ENCODE measurements at places on chromosomes 5 and 9.
A peak's percentile ranks its signal among the peaks of the same experiment; 100 is the strongest.

GRCh38 chr9:110126499-110126941, 81.4 kb downstream of the C9orf152 start:
- no peak for DNase-seq

- no peak for DNase-seq
These were observed 124.7 kb upstream of the TBC1D2 start for GRCh38 chr9:98380065-98380681.

DNA sequence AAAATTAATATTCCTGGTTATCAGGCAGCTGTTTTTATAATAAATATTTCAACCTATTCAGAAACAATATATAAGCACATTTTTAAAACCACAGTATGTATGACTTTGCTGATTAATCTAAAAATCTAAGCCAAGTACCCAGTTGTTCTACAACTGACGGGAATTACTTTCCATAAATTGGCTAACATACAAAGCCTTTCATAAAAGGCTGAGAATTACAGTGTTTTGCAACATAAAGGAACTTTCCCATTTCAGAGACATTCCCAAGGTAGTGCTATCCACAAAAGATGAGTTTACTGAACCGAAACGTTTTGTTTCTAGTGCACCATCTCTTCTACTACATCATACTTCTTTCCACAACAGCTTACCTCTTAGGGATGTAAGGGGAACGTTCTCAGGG, 7.2 kb downstream of the RNF145 start:
- no peak for DNase-seq

GRCh38 chr5:5688194-5688924, 265.9 kb downstream of the ICE1 start:
- no peak for DNase-seq

- DNase-seq, result peak; percentile 36
These were observed 2.5 kb downstream of the IL7R start for GRCh38 chr5:35859101-35859661.

DNA sequence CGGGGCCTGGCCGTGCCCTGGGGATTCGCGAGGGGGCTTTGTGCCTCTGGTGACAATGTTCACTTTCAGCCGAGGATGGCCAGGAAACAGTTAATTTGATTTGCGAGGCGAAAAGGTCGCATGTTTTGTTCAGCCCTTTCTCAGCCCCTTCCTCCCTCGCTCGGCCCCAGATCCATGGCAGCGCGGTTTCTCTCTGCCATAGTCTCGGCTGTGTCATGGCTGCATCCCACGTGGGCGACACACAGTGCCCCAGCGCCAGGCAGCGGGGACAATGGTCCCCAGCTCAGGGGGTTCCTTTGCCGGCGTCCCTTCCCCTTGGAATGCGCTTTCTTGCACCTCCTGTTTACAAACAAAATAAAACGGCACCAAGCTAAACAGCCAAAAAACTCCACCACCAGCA, 370.3 kb upstream of the IRX2 start:
- DNase-seq, result no peak

- DNase-seq, result no peak
These were observed 17.3 kb downstream of the SREK1 start for GRCh38 chr5:66161356-66161755.

DNA sequence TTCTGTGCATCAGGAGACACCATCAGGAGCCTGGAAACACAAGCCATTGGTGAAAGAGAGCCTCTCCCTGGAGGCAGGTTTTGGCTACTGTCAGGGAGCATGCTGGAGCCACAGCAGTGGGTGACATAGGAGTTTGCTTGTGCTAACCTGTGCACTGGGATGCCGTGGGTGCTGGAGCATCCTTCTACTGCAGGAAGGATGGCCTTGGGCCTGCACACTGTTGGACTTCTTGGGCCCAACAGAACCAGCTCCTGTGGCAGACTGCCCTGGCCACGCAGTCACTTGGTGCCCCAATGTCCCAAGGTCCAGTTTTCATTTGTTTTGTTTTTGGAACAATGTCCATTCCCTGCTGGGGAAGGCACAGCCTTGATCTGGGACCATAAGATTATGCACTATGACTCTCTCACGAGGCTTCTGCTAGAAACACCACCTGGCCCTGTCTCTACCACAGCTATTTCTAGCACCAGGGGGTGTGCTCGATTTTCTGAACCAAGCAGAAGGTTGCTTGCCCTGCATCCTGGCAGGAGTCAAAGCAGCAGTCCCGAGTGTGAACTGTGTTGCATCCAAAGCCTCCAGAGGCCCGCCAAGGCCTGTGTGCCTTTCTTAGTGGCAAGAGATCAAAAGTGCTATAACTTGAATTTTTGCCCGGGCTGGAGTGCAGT, 5.5 kb upstream of the LTC4S start:
- no peak for DNase-seq

DNA sequence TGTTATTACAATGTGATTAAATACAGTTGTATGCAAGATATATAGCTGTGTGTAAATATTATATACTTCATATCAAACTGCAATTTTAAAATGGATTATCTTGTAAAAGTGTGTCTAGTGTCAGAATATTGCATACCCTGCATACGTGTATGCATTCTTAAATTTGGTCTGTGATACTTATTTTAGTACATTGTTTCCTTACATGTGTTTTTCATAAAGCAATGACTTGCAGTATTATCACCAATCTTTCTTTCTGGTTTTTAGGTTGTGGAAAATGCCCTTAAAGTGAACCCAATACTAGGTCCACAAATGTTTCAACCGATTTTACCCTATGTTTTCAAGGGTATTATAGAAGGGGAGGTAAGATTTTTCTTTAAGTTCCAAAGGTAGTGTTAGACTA, 28.5 kb upstream of the LRRC70 start:
- no peak for DNase-seq

DNA sequence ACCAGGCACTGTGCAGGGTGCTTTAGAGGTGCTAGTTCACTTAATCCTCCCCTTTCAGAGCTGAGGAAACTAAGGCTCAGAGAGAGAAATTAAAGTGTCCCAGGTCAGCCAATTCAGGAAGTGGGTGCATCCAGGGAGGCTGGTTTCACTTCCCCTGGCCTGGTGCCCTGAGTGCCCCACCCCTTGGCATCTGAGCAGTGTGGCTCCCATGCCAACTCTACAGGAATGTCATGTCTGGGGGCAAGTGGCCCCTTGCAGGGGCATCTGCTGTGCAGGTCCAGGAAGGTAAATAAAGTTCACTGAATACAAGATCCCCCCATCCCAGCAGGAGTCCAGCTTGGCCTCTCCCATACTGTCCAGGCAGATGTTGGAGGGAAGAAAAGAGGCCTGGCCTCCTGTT, 4.4 kb upstream of the N4BP3 start:
- DNase-seq, result no peak

GRCh38 chr5:38431242-38431853, 125.1 kb downstream of the LIFR start:
- no peak for DNase-seq

GRCh38 chr9:115884846-115885245, 268.7 kb upstream of the PAPPA start:
- no peak for DNase-seq

- DNase-seq, result no peak
These were observed 221.4 kb downstream of the RAB3C start for GRCh38 chr5:58804291-58804690.

GRCh38 chr9:90921104-90921503, 119.5 kb downstream of the SYK start:
- no peak for DNase-seq

DNA sequence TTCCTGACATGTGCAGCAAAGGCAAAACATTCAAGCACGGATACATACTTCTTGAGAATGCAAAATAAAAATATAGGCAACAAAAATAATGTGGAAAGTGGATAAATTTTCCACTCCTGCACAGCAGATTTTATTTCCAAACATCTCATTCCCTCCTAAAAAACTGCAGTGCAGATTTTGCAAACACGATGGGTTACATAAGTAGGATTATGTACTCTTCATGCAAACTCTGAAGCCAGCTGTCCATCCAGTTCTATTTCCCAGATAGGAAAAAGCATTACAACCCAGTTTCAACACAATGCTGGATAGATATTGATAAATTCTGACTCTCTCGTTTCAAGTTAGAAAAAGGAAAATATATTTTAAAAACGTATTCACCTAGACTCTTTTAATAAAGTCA, 52.7 kb upstream of the CCNG1 start:
- no peak for DNase-seq

DNA sequence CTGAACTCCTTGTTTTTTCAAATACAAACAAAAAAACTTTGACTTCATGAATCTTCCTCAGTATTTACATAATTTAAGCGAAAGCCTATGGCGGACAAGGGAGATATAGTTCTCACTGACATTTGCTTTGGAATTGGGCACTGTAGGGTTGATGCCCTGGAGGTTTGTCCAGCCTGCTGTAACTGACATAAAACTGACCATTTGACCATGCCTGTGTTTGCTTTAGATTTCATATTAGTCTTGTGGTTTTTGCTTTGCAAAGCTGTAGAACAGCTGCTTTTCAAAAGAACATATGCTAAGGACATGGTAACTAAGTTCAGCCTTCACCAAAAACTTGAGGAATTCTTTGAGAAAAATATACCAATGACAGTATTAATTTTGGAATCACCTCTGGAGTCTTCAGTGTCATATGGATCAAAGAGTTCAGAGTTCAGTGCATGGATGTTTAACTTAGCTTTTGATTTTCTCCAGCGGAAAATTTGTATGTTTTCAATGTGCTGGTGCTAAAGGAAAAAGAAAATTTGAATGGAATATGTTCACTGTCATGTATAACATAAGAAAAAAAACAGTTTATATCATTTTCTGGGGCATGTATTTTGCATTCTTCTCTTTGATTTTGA, 1013.1 kb downstream of the NR2F1-AS1 start:
- DNase-seq, result no peak

DNA sequence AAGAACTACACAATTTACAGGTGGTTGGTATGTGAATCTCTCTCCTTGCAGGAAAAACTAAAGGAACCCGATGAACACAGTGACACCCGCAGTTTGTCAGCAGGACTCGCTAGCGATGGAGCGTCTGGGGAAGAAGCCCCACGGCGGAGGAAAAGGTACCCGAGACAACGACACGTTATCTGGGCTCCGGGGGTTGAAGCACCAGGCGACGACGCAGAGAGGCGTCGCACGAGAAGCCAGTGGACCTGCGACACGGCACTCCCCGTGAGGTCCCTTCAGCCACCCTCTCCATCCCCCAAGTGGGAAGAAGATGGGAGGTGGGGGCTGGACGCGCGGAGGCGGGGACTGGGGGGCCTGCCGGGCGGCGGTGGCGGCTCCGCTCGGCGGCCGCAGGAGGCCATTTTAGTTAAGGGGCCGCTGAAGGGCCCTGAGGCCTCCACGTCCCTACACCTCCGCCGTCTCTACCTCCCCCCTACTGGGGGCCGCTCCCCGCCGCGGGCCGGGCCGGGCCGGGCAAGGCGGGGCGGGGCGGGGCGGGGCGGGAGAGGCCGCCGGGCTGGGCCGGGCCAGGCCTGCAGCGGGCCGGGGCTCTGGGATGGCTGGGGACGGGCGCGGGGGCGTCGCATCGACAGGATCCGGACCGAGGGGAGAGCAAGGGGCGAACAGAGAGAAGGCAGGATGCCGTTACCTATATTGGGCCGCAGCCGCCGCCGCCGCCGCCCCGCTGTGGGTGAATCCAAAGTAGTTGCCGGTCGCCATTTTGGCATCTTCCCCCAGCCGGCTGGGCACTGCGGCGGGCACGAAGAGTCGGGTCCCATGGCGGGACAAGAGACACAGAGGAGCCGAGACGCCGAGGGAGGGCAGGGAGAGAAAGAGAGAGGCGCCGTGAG, 754 bp downstream of the ZFR start:
- peak; percentile 10 for DNase-seq
